ENCODE measurements at places on chromosomes 6 and 20.

DNA sequence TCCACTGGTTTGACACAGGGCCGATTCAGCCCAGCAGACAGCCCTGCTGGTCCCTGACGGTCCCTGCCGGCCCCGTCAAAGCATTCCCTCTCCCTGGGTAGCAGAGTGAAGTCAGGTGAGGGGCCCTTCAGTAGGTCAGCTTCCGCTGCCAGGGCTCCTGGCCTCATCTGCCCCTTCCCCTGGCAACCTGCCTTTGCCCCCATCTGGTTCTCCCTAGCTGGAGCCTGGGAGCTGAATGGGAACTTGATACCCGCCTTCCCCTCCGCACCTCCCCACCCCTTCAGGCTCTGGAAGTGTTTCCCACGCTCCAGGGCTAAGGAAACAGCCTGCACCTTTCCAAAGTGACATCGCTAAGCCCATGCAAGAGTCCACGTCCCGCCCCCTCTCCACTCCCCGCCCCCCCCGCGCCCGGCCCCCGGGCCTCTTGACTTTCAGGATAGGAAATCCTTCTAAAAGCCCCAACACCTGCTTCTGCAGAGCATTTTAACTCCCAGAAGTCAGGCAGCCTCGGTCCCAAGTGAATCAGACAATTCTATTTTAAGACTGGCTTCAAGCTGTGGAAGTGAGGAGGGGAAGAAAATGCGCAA, 53.3 kb downstream of the ISM1 start:
- DNase-seq, result no peak

DNA sequence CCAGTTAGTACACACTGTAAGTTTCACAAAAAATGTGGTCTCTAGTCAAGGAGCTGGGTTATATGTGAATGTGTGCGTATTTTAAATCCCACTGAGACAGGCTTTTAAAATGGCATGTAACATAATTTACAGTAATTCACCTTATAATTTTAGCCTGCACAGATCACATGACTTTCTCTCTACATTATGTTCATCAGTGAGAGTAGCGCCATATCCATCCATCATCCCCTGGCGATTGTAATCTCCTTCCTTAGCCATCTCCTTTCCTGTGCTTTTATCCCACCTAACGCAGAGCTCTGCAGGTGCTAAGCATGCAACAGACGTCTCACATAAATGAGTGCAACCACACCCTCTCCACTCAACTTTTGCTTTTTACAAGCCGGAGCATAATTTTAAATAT, 210.8 kb downstream of the TBC1D7 start:
- no peak for DNase-seq

DNA sequence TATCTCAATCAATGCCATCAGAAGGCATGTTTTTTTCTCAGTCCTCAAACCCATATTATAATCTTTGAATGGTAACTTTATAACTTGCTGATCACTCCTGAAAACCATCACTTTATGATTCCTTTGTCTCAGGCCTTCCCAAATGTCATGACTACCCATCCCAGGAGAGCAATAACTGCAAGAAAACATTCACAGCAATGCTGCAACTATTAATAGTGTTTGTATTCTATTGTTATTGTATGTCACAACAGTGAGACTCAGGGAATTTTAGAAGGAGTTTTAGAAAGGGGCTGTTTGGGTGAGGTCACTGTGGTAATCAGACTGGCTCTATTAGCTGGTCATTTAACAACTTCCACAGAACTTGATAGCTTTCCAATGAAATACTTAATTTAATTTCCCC, 301.4 kb upstream of the TBX18 start:
- DNase-seq, result no peak

DNA sequence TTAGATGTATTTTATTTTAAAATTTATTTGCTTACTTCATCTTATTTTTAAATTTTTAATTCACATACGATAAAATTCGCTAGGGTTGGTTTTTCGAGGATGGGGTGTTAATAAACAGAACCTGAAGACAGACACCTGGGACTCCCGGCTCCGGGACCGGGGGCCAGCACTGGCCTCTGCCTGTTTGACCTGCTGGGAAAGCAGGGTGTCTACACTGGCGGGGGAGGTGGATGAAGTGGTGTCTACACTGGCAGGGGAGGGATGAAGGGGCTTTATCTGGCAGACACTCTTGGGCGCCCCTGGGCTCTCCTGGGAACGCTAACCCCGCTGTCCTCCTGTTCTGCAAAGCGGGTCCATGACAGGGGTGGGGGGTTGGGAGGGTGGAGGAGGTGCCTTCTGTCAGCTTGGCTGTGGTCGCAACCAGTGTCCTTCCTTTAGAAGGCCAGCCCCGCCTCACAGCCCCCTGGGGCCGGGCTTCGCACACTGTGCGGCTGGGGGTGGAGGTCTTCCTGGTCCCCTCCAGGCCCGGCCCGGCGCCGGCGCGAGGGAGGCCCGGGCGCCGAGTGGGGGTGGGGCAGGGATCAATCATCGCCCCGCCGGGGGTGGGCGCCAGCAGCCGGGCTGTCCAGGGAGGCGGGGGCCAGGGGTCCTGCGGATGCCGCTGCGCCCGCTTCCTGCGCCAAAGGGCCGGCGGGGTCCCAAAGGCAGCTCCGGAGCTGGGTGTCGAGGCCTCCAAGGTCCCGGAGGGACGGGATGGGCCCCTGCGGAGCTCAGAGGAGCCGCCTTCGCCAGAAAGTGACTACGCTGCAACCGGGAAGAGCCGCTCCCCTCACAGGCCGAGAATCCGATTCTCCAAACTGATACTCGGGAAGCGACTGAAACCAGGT, 1.8 kb downstream of the GATA5 start:
- DNase-seq, result no peak

GRCh38 chr6:34717466-34717865, 20.9 kb upstream of the ILRUN start:
- DNase-seq, result no peak

DNA sequence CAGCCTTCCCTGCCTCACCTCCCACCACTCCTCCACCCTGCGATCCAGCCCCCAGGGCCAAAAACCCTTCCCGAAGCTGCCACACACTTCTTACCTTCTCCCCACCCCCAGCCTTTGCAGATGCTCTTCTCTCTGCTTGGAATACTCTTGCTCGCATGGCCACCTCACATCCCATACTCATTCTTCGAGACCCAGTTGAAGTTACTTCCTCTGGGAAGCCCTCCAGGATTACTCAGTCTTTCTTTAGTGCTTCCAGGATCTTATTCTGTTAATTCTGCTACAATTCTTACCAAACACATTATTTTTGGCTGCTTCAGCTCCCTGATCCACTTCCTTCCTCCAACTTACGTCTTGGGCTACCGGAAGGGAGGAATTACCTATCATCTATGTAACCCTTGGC, 54.3 kb downstream of the CD40 start:
- no peak for DNase-seq

- DNase-seq, result no peak
Measured at GRCh38 chr20:14956026-14956425, 618.6 kb upstream of the FLRT3 start.

- no peak for DNase-seq
Measured at GRCh38 chr6:10196090-10196489, 218.8 kb downstream of the TFAP2A start.

DNA sequence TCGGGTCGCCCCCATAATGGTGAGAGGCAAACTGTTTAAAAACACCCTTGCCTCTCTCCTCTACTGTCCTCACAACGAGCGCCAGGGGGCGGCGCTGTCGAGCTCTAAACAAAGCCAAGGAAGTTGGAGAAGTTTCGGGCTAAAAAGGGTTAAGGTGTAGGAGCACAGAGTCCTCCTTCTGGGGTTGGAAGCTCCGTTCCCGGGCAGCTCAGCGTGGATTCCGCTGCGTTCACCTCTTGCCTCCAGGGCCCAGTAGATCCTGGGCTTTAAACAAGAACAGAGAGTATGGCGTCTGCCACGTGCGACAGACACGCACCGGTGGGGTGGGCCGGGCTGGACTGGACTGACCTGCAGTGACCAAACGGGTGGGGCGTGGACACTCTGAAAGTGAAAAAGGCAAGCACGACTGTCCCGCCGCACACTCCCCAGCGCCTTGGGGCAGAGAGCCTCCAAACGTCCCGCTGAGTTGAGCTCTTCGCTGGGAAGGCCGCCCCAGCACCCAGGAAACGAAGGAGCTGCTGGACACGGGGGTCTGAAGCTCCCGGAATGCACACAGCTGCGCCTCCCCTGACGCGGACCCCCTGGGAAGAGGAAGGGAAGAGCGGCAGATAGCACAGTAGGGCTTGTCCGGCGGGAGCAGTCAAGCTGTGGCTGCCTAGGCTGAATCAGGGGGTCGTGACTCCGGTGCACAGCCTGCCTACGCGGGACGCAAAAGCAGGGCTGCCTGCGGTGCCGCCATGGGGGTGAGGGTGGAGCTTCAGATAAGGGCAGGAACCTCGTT, 1.6 kb upstream of the THBD start:
- no peak for DNase-seq

DNA sequence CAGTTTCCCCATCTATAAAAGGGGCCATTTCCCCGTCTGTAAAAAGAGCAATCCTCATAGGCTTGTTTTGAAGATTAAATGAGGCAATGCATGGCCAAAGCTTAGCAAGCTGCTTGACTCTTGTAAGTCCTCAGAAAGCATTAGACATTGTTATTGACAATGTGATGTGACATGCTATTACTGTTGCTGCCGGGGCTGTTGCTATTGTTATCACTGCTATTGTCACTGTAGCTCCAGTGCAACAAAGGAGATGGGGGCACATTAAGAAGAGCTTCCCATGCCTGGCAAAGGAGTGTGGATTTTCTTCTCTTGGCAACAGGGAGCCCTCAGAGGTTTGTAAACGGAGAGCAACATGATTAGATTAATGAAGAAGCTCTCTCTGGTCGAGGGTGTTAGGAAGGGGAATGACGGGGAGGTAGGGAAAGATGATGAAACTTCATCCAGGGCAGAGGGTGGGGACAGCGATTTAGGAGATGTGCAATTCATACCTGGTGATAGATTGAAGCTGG, 33.1 kb upstream of the FAM83D start:
- DNase-seq, result no peak

- DNase-seq, result no peak
Measured at GRCh38 chr20:37593710-37594109, 66.0 kb upstream of the BLCAP start.

DNA sequence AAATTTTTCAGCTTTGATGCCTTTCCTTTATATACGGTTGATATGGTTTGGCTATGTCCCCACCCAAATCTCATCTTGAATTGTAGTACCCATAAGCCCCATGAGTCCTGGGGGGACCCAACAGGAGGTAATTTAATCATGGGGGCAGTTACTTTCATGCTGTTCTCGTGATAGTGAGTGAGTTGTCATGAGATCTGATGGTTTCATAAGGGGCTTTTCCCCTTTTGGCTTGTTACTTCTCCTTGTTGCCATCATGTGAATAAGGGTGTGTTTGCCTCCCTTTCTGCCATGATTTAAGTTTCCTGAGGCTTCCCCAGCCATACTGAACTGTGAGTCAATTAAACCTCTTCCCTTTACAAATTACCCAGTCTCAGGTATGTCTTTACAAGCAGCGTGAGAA, 66.8 kb downstream of the ARHGAP18 start:
- no peak for DNase-seq

DNA sequence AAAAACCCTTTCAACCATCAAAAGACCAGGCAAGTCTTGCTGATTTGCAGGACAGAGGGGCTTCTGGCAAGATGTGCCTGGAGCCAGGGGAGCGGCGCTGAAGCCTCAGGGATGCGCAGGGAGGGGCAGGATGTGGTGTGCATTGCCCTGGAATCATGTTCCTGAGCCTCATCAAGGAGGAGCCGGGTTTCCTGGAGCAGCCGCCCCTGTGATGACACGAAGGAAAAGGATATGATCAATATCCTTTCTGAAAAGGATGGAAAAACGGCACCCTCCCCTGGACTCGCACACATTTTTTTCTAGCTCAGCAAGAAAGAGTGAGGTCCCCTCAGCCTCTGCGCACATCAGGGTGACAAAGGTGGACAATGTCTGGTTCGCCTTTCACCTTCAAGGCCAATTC, 173.1 kb upstream of the SSTR4 start:
- peak; percentile 29 for DNase-seq

GRCh38 chr6:35064290-35064689, 76.8 kb downstream of the TCP11 start:
- no peak for DNase-seq

DNA sequence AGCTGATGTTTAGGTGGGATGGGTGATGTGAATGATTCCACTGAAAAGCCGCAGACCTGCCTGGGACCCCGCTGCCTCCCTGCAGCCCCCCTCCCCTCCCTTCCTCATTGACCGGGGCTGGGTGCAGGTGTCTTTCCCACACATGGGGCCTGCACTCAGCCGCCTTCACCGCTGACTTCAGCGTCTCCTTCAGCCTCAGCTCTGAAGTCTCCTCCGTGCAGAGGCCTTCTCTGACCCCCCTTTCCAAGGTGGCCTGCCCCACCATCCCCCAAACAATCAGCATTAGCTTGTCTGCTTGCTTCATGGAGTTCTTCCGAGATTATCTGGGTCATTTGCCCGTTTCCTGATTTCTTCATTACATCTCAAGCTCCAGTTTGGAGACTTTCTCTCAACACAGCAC, 140.7 kb downstream of the SMOC2 start:
- DNase-seq, result no peak

DNA sequence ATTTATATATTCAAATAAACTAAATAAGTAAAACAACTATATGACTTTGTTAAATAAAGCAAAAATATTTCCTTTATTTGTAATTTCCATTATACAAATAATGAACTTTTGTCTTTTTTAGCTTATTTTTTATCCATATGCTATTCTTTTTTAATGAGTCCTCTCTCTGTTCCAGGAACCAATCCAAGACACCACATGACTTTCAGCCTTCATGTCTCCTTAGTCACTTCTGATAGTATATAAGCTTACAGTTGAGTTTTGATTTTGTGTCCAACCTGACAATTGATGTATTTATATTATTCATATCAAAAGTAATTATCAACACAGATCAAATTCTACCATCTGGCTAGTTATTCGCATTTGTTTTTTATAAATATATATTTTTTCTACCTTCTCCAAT, 582.3 kb upstream of the GJE1 start:
- no peak for DNase-seq

DNA sequence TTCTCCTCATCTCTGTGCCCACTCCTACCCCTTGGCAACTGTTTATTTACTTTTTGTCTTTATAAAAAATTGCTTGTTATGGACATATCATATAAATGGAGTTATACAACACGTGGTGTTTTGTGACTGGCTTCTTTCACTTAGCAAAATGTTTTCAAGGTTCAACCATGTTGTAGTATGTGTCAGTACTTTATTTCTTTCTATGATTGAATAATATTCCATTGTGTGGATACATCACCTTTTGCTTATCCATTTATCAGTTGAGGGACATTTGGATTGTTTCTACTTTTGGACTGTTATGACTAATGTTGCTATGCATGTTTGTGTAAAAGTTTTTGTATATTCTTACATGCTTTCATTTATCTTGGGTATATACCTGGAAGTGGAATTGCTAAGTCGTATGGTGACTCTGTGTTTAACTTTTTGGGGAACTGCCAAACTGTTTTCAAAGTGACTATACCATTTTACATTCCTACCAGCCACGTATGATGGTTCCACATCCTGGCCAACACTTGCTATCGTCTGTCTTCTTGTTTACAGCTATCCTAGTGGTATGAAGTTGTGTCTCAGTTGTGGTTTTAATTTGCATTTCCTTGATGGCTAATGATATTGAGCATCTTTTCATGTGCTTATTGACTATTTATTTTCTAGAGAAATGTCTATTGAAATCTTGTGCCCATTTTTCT, 84.4 kb downstream of the SLX4IP start:
- DNase-seq, result no peak

GRCh38 chr6:16409531-16410441, 171.4 kb downstream of the GMPR start:
- DNase-seq, result peak; percentile 24
